ENCODE measurements at places on chromosomes 6 and 20.

DNA sequence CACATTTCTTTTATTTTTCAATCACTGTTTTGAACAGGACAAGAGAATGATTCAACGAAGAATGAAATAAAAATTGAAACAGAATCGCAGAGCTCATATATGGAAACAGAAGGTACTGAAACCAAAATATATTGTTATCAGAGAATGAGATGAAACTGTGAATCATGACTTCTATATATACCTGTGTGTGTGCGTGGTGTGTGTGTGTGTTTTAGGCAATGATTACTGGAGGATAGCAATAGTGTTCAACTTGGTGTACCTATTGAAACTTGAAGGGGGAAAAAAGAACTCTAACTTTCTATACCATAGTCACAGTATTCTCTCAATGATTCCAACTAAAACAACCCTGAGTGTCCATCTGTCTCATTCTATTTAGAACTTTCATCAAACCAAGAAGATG is 586.6 kb downstream of the KIF16B start:
- DNase-seq: no peak

DNA sequence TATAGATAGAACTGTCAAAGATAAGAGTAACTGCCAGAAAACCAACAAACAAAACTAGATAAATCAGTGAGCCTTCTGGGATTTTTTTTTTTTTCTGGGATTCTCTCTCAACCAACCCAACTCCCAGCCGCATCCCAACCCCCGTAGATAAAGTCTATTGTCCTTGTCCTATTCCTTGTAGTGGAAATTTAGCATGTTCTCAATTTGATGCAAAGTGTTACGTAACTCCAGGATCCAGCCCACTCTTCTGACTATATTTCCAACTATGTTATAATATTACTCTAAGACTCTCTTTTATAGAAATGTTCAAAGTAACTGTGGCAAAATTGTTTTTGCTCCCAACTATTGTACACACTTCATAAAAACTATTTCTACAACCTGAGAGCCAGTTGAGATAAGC is 15.4 kb upstream of the CDYL start:
- DNase-seq: no peak

DNA sequence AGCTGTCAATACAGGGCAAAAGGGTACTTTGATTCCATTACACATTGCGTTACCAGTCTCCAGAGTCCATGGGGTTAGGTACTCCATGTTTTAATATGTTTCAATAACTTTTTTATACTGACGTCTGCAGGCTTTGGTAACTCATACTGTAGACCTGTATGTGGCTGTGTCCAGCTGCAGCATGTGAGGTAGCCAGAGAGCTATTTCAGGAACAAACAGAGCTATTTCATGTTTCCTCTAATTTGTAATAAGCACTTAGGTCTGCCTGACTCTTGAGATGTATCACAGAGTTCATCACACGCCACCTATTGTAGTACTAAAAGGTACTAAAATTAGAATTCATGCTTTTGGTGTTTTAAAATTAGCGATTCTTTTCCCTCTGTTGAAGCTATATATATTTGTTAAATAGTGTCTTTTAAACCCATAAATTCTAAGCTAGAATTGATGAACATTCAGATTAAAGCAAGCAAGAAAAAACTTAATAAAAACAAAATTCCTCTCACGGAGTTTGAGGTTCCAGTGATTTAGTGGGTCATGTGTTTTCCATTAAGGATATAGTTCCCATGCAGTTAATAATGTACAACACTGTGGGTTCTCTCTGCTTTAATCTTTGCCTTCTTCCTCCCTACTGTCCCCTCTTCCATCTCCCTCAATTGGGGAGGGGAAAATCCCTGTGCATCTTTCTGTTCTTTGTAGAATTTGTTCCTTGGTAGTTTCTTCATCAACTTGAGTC is 37.0 kb downstream of the FOXO3 start:
- DNase-seq: no peak

DNA sequence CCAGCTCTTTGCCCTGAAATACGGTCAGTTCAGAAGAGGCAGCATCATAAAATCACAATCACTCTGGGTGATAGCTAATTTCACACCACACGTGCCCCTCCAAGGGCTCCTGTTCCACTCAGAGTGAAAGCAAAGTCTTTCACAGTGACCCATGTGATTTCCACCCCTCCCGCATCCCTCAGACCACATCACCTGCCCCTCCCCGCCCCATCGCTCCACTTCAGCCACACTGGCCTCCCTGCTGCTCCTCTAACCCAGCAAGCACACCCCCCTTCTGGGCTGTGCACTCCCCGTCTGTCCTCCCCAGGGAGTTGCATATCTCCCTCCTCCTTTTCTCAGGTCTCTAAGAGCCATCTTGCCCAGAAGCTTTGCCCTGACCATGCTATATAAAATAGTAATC is 74.5 kb downstream of the PSMG4 start:
- no peak for DNase-seq

- no peak for DNase-seq
These were observed 287.6 kb downstream of the ESR1 start for GRCh38 chr6:152094992-152095592.

DNA sequence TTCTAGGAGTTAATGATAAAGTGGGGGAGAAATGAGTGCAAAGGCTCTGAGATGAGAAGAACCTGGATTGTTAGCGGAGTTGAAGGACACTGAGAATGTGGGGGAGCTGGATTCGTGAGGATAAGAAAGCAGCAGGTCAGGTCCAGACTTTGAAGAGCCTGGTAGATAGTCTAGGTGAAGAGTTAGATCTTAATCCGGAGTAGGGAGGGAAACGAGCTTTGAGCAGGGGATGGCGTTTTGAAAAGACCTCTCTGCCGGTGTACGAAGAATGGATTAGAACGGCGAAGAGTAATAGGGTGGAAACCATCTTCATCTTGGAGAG is 487 bp upstream of the PHF20 start:
- no peak for DNase-seq

DNA sequence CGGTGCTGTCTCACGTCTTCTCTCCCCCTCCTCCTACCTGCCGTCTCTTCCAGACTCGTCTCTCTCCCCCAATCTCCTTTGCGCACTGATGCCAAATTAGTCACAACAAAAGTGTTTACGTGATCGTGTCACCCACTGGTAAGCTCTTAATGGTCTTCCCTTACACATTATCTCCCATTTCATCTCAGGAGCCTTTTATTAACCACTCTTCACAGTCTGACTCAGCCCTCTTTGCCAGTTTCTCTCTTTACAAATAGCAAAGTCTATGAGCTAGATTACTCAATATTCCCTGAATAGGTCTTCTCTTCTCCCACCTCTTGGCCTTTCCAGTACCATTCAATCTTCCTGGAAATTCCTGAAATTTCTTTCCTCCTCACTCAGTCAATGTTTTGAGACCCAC is 247.0 kb downstream of the ESR1 start:
- DNase-seq: no peak

DNA sequence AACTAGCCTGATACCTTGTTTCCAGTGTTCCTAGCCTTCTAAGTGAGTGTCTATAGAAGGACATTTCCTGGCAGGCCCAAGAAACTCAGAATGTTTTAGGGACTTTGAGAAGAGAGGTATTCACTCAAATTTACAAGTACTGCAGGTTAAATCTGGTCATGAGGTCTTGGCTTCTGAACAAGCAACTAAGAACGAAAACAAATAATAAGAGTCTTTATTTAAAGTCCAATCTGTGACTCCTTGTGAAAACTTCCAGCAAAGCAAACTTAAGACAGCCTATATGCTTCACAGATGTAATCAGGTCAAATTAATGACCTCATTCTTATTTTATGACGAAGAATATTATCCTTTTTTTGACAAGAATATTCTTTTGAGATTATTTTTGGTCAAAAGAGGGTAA is 79.4 kb upstream of the PRSS16 start:
- DNase-seq: no peak

DNA sequence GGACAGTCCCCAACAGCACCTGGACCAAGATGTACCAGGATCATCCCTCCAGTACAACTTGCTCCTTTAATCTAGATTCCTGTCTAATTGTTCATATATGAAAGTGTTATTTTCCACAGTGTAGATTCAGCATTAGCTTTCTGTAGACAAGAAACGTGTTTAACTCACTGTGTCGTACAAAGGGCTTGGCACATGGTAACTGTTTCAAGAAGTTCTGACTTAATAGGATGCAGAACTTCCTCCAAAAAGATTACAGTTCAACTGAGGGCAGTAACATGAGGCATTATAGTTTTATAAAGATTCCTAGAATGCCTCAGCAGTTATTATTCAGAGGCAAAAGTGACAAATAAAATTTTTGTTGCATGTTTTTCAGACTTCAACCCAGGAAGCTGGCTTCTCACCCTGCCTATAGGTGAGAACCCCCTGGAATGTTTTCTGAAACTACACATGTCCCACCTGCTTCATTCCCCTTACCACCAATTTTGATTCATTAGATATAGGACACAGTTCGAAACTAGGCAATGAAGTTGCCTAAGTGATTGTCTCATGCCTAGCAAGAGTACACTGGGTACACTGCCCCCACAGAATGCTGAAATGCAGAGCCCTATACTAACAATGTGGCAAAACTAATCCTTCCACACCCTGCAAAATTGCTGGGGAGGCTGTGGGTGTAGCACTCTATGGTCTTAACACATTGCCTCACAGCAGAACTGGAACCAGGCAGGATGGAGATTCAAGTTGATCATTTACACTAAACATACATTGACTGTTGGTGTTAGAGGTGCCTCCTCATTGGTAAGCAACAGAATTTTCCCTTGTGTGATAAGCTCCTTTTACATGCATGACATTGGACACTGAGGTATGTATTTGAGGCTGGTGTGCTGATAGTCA is 22.6 kb upstream of the SH3BGRL2 start:
- DNase-seq: no peak

DNA sequence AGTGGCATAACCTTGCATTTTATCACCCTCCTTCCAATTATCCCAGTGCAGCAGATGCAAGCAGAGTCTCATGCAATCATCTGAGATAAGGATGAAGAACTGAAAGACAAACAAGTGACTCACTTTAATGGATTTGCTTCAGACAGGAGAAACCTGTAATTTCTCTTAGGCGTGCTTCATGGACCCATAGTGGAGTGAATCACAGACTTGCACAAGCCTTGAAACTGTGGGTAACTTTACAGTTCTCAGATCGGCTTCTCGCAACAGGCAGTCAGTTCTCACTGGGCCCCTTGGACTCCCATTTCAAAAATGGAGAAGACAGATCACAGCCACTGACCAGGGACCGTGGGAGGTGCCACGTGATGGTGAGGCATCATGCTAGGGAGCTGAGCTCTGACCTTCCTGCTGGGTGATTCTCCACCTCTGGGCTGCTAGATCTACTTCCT is at the start of gene ADGRF4:
Gene ADGRF4 (plus strand): TSS at position 239 of the 446 bp plus-strand sequence. CDS start 8,666 bp downstream, outside the sequence.
- no peak for DNase-seq

- DNase-seq: no peak
These were observed 62.2 kb downstream of the LRFN2 start for GRCh38 chr6:40524797-40525585.

DNA sequence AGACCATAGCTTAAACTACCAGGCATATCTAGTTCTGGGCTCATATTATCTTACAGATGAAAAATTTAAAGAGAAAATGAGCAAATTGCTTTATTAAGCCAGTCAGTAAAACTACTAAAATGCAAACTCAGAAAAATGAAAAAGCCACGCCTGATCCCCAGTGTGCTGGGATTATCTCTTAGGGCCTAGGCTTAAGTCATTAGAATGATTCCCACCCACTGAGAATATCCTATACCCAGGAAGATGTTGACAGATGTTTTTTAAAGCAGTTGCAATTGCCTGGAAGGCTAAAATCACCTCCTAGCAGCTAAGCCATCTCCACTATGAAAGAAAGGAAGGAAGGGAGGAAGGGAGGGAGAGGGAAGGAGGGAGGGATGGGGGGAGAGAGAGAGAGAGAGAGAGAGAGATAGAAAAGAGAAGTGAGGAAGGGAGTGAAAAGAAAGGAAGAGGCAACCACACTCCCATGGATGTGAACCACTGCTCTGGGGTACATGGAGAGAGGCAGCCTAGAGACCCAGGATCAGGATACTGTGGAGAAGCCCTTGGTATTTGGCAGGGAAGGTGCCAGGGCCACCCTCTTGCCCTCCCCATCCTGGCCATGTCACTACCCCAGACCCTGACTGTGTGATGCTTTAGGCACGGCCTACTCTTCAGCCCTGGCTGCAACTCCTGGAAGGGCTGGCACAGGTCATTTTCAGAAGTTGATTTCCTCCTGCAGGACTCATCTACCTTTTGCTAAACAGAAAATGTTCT is 21.9 kb downstream of the NEDD9 start:
- DNase-seq: no peak

- DNase-seq: no peak
These were observed 22.4 kb upstream of the TGM2 start for GRCh38 chr20:38187517-38187916.

DNA sequence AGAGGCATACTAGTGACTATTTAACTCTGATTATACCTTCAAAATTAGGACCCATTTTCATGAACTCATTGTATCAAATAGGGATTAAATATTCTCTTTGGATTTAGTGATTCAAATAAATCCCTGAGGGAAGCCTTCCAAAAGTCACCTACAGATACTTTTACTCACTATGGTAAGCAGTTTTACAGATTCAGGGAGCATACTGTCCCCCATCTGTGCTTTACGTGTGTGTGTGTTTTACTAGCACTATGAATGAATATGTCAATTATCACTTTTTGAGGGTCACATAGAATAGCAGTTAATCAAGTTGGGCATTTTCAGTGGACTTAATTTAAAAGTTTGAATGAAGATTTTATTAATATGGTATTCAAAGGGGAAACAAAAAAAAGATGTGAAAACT is 96.7 kb downstream of the EPHA7 start:
- no peak for DNase-seq

GRCh38 chr6:52514514-52514913 is 62.3 kb downstream of the TRAM2 start:
- DNase-seq: no peak

GRCh38 chr20:43571771-43572170 is 12.9 kb downstream of the SGK2 start:
- no peak for DNase-seq

GRCh38 chr6:138162111-138162954 is 594 bp downstream of the ARFGEF3 start:
- no peak for DNase-seq

GRCh38 chr6:118565311-118565960 is 17.3 kb downstream of the PLN start:
- DNase-seq: no peak

DNA sequence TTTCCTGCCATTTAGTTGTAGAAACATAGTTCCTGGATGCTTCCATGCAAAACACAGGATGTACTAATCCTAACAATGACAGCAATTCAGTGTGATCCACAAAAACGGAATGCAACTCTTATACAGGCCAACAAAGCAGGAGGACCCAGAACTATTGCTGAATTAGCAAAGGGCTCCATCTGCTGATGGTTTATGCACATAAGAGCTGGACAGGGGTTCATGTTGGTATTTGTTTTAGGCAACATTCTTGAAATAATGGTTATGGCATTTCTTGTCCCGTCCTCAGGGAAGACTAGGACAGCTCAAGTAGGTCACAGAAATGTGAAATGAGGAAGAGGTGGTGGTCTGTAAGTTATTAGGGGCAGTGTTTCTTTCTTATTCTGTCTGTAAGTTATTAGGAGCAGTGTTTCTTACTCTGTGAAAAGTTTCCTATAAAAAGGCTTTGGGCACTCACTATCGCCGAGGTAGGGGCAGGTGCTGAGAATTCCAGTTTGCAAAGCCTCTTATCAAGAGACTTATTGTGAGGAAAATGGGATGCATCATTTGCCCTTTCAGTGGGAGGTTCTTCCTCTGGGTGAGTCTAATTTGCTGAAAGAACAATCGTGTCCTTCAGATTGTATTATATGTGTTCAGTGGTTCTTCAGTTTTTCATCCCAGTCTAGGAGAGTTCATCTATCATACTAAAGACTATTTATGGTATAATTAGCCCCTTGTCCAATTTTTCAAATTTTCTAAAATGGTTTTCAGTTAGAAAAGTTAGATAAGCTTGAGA is 171.1 kb downstream of the MCHR2 start:
- DNase-seq: no peak

- no peak for DNase-seq
These were observed 38.1 kb downstream of the B4GALT5 start for GRCh38 chr20:49675368-49676151.
